NCI-H345 (cell line): ENCODE measurements at places on chromosomes 6 and 20.

DNA sequence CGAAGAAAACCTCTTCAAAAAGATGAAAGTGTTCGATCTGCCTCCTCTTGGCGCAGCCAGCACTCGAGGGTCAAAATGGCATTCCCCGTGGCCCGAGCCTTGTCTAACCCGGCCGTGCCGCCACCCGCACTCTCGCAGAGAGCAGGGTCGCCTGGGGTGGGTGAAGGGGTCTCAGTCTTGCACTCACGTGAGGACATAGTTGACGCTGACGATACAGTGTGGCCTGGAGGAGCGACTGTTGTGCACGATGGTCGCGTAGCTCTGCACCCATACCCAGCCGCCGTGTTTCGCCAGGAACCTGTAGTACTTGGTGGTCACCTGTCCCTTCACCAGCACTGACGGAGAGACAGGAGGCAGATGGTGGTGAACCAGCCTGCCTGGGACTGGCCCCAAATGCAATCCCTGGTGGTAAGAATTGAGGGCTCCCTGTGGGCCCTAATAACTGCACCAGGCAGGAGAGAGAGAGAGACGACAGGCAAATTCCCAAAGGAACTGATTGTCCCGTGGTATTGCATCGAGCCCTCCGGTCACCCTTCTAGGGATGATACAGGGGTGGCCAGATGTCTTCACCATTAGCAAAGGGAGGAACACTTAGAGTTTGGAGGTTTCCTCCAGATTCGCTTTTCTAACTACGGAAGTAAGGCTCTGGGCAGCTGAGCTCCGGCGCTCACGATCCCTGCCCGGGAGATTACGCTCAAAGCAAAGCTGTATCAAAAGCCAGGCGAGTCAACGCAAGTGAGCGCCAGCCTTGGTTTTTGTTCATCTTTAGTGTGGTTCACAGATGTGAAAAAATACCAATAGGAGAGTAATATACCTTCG lies 17.4 kb downstream of the SIM1 start:
- DNase-seq, result no peak

- DNase-seq, result no peak
Measured at GRCh38 chr6:105850261-105851112, 235.6 kb upstream of the PRDM1 start.

DNA sequence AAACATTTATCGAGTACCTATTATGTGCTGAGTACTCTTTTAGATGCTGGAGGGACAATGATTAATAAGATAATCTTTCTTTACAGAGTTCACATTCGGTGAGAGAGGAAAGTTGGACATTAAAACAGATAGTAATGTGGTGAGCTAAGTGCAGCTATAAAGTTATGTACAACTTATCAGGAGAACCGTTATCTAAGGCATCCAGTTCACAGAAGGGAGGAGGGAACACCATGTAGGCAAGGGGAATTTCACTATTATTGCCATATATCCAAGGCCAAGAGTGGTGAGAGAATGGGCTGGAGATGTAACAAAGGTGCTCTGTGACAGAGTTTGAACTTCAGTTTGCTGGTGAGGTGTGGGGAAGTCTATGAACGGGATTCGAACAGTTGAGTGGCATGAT lies 105.8 kb downstream of the CARMIL1 start:
- DNase-seq, result no peak

- peak; percentile 2 for DNase-seq
Measured at GRCh38 chr6:6758915-6759654, 170.6 kb downstream of the LY86 start.
